Stimulated activated CD8-positive, alpha-beta memory T cell treated with anti-CD3 and anti-CD28 coated beads, Interleukin-2, amount 100 ng/mL, for 48 hours (primary cell): ENCODE measurements at places on chromosomes 7 and 10.

DNA sequence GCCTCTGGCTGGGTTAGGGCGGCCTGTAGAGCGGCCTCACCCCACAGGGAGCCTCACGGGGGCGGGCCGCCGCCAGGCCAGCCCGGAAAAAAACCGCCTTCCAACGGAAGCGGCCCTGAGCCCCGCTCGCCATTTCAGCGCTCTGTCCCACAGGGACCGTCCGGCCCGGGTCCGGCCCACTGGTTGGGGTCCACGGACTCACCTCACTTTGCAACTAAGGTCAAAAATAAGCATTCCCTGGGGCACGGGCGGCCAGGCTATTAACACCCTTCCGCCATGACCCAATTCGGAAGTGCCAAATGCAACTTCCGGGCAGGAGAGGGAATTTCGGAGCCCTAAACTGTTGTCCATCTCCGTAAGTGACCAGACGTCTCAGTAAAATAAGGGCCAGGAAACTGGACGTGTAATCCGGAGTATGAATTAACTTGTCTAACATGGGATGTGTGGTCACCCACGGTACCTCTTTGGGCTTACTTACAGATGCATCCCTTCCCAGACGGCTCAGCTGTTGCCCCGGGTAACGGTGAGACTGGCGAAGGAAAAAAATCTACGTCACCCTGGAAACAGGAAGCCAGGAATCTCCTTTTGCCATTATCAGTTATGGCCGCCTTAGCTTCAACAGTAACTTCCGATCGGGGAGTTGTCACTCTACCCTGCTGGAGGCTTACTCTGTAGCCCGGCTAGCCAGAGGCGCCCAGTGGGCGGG, at the start of gene BBIP1:
BBIP1 (minus strand) TSS at position 538 of the 706 bp plus-strand sequence. CDS start 1,023 bp downstream, outside the sequence.
- DNase-seq = no peak

- no peak for DNase-seq
Measured at GRCh38 chr7:17037356-17037755, 155.6 kb upstream of the AGR3 start.

- no peak for DNase-seq
Measured at GRCh38 chr10:72295330-72295910, 21.7 kb downstream of the DDIT4 start.

DNA sequence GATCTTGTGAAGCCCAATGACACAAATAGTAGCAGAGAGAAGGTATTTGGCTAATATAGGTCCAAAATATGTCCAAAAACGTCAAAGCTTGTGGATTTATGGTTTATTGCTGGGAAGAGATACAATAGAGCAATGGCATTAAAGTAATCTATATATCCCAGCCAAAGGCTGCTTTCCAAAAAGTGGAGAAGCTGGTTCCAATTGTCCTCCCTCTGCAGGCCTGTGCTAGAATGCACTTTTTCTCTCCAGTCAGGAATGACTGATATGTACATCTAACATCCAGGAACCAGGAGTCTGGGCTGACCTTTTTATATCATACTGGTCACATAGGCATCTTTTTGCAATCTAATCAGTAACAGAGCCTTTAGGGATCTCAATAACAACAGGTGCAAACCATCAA, 167.1 kb upstream of the FAM3C start:
- no peak for DNase-seq

GRCh38 chr7:152894295-152895170, 135.0 kb downstream of the ACTR3B start:
- peak; percentile 19 for DNase-seq
